Naive B cell (primary cell): ENCODE measurements at places on chromosomes 1 and 21.
A peak's percentile ranks its signal among the peaks of the same experiment; 100 is the strongest.

GRCh38 chr1:7755448-7755847 lies 15.6 kb upstream of the VAMP3 start:
- DNase-seq, result no peak

- DNase-seq, result no peak
Observed at GRCh38 chr1:63428815-63429214, 61.4 kb downstream of the ALG6 start.

DNA sequence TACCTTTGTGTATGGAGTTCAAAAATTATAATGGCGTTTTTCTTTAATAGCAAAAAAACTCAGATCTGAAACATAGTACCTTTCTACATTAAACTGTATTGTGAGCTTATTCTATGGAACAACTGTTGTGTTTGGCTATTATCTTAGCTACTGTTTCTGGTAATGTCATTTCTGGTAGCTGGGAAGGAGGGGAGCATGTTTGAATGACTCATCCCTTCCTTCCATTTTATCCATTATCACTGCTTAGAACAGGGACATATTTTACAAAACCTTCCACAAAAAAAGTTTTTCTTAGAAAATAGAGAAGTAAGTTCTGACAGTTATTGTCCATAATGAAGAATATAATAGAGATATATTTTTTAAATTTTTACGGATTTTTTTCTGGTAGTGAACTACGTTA lies 128.3 kb downstream of the NRDC start:
- DNase-seq, result no peak

- DNase-seq, result no peak
Observed at GRCh38 chr1:212683357-212683722, 16.3 kb downstream of the BATF3 start.

- no peak for DNase-seq
Observed at GRCh38 chr1:34479731-34480130, 275.1 kb upstream of the GJB5 start.

DNA sequence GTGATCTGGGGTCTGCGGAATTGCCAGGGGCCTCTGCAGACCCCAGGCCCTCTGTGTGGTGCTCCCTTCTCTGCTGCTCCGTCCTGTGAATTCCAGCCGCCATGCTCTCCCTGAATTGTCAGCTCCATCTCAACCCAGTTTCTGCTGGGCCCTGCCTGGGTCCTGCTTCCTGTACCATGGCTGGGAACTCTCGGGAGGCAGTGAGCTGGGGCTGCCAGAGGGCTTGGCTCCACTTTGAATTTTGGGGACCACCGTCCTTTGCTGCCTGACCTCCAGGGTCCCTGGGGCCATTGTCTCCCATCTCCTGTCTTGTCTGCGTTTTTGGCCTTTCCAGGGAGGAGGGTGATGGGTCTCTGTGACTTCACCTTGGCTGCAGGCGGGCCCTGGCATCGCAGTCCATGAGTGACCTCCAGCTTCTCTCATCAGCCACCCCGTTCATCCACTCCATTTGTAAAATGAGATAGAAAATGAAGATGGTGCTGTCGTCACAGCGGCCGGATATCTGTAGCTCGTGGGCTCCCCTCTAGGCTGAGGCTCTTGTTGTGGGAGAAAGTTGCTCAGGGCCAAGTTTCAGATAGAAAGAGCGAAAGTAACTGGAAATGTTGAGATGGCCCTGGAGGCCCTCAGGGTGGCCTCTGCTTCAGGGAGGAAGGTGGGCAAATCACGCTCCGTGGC lies 38.3 kb downstream of the SKI start:
- no peak for DNase-seq

GRCh38 chr1:236350308-236350707 lies 43.8 kb upstream of the EDARADD start:
- DNase-seq, result no peak

- no peak for DNase-seq
Observed at GRCh38 chr1:44154049-44154448, 12.6 kb upstream of the KLF18 start.

DNA sequence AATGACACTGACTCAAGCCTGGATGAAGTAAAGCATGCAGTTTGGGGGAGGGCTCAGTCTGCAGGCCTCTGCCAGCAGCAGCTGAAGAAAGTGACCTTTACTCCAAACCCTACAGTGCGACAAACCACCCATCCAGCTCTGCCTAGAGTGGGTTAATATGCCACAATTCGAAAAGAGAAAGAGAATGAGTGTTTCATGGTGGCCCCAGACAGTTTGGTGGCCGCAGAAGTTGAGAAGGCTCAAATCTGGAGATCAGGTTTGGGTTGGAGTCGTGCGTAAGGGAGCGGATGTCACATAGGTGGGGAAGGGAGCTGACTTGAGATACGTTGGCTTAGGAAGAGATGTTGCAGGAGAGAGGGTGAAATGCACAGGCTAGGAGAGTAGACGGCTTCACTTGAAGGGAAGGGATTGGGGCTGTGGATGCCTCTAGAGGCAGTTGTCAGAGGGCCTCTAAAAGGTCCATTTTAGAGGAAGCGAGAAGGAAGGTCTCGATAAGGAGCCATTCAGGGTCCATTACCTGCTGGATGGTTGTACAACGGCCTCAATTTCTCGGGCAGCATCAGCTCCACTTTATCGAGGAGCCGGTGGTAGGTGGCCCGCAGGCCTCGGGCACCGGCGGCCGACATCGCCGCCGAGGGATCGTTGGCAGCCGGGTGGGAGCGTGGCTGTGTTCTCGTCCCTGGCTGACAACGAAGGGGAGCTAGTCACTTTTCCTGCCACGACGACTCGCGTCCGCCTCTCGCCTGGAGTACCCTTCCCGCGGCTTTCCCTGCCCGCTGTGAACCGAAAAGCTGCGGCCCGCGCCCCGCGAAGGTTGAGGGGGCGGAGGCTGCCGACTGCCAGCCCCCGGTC lies 1.0 kb upstream of the DCAF6 start:
- DNase-seq, result no peak

GRCh38 chr1:58500043-58500442 lies 46.5 kb downstream of the OMA1 start:
- DNase-seq, result no peak

- no peak for DNase-seq
Observed at GRCh38 chr1:224736619-224737352, 120.7 kb downstream of the CNIH3 start.

DNA sequence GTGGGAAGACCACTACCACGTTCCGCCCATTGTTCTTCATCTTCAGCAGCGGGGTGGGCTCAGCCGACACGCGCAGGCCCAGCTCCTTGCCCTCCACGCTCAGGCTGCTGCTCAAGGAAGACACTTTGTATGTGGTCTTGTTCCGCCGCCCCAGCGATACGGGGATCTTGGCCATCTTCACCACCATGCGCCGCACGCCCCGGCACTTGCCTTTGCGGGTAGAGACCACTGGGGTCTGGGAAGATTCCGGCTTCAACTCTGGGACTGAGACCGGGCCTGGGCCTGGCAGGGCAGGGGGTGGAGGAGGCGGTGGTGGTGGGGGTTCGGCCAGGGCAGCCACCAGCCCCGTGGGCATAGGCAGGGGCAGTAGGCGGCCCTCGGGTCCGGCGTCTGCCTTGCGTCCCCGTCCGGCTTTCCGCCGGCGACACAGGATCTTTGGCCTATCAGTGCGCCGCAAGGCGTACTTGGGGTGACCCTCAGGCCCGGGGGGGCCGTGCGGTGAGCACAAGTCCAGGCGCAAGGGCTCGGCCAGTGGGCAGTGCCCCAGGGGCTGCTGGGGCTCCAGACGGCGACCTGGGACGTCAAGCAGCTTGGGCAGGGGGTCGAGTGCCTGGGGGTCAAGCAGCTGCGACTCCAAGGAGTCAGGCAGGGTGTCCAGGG lies 53.3 kb downstream of the AHDC1 start:
- DNase-seq, result no peak

DNA sequence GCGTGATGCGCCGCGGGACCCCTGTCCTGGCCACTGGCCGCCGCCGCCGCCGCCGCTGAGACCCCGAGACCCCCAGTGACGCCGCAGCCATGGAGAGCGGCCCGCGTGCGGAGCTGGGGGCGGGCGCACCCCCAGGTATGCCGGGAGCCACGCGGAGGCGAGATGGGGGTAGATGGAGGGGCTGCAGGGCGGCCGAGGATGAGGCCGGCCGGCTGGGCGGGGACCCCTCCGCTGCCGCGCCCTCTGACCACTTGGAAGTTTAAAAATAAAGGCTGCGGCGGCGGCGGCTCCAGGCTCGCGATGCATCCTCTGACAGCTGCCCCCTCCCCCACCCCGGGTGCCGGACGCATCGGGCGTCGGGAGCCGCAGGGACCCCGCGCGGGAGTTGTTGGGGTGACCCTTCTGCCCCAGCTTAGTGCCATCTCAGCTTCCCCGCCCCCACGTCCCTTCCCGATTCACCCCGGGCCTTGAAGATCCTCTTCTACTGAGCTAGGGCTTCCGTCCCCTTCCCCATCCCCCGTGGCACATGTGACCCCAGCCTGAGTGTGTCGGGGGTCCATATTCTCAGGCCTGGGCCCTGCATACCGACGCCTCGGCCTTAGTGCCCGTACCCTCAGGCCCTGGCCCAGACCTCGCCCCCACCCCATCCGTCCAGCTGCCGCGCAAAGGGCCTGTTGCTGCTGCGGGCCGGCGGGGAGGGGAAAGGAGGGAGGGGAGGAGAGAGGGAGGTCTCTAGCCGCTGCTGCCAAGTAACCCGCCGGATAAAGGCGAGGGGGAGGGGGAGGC lies 562 bp downstream of the MAP7D1 start:
- DNase-seq, result peak; percentile 46

DNA sequence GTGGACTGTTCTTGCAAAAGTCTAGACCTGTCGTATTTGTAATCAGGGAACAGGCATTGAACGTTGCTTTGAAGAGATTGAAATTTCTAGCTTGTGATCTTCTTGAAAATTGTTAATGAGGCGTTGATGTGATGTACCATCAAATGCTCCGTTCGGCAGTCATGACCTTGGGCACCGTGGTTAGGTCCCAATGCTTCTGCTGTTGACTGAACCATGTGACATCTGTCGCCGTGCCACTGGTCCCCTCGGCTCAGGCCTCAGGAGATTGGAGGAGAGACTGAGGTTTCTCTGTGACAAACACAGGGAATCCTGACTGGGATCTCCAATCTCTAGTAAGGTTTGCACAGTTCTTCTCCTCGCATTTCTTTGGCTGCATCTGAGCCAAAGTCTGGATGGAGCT lies 18.1 kb upstream of the KCNAB2 start:
- DNase-seq, result no peak

GRCh38 chr1:6599141-6599975 lies 3.3 kb downstream of the KLHL21 start:
- DNase-seq, result peak; percentile 41

- no peak for DNase-seq
Observed at GRCh38 chr1:80282536-80282935, 1276.0 kb upstream of the ADGRL4 start.

GRCh38 chr1:64842224-64842623 lies 97.3 kb downstream of the RAVER2 start:
- no peak for DNase-seq

GRCh38 chr1:235649368-235650163 lies at the start of gene GNG4:
Gene GNG4, minus strand, starts transcription at chr1:235649784. Its CDS starts 65,946 bp downstream, at chr1:235583838.
- DNase-seq, result peak; percentile 21

GRCh38 chr1:82972841-82973553 lies 1025.9 kb downstream of the TTLL7 start:
- no peak for DNase-seq

GRCh38 chr1:210796421-210796820 lies 337.5 kb downstream of the KCNH1 start:
- no peak for DNase-seq

GRCh38 chr1:241422470-241422869 lies 65.5 kb upstream of the RGS7 start:
- no peak for DNase-seq

DNA sequence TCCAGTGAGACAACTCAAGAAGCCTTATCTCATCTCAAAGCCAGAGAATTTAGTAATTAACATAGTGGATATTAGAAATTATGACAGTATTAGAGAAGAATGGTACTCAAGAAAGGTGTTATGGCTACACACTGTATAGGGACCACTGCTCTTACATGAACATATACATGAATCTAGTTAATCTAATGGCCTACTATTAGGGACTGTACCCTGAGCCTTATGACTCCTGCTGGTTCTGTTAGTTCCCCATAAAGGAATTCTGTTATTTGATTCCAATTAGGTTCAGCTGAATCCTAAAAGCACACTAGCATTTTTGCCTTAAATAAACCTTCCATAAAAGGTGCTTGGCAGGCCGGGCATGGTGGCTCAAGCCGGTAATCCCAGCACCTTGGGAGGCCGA lies 39.7 kb downstream of the EGLN1 start:
- no peak for DNase-seq

DNA sequence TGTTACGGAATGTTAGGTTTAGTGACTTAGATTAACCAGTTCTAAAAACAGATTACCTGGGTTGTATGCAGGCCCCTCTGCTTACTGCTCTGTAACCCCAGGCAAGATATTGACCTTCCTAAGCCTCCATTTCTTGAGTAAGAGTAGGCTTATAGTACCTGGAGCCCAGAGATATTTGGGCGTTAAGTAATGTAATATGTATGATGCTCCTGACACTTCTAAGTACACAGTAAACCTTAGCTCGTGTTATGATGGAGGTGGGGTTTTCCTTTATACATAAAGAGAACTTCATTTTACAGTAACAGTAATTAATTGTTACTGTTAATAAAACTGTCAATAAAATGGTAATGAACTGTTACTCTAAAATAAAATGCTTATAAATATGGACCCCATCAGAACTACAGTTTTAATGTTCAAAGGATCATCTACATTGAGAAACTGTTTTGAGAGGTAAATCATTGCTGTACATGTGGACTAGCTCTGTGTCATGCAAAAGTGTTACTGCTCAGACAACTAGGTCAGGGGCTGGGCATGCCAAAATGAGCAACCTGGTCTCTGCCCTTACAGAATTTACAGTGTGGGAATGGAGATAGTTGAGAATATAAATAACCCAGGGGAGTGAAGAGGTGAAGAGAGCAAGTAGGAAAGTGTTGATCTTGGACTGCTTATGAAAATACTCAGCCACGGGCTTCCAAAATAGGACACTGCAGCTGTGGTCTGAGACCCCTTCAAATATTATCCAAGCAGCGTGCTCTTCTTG lies 26.6 kb downstream of the LRRC8C start:
- no peak for DNase-seq

GRCh38 chr1:155760751-155761475 lies 72.0 kb downstream of the DAP3 start:
- no peak for DNase-seq

- DNase-seq, result no peak
Observed at GRCh38 chr1:170530972-170531757, 801 bp upstream of the GORAB start.

- no peak for DNase-seq
Observed at GRCh38 chr1:12626888-12627287, 8.9 kb upstream of the DHRS3 start.

DNA sequence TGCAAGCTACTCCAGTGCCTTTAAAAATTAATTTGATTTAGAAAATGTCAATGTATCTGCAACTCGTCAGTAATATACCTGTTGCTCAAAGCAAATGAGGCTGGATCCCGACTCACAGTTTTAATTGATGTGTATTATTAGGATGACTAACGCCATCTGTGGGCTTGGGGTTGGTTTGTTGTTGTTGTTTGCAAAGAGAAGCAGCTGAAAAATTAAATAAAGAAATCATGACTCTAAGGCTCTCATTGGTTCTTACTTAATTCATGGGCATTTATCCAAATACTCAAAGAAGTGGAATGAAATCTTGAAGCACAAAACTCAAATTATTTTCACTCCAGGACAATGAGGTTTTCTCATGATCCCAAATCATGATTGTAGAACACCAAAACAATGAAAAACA lies 46.4 kb downstream of the SEC16B start:
- no peak for DNase-seq
